Activated naive CD4-positive, alpha-beta T cell (primary cell): ENCODE measurements at places on chromosomes 12 and 14.

- no peak for DNase-seq
Observed at GRCh38 chr14:89327771-89328212, 89.2 kb downstream of the FOXN3 start.

DNA sequence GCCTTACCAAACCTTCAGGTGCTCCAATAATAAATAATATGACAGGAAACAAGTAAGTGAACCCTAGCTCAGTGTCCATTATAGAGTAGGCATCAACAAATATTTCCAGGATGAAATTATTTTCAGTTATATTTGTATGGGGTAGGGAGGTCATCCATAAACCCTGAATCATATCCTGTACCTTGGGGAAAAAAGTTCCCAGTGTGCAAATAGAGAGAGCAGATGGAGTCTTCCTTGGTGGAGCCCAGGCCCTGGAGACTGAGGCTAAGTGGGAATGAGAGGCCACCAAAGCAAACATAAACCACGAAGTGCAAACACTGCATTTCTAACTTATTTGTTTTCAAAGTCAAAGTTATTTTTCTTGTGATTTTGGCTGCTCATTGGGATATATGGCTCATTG lies 8.5 kb upstream of the ERP27 start:
- DNase-seq, result no peak

DNA sequence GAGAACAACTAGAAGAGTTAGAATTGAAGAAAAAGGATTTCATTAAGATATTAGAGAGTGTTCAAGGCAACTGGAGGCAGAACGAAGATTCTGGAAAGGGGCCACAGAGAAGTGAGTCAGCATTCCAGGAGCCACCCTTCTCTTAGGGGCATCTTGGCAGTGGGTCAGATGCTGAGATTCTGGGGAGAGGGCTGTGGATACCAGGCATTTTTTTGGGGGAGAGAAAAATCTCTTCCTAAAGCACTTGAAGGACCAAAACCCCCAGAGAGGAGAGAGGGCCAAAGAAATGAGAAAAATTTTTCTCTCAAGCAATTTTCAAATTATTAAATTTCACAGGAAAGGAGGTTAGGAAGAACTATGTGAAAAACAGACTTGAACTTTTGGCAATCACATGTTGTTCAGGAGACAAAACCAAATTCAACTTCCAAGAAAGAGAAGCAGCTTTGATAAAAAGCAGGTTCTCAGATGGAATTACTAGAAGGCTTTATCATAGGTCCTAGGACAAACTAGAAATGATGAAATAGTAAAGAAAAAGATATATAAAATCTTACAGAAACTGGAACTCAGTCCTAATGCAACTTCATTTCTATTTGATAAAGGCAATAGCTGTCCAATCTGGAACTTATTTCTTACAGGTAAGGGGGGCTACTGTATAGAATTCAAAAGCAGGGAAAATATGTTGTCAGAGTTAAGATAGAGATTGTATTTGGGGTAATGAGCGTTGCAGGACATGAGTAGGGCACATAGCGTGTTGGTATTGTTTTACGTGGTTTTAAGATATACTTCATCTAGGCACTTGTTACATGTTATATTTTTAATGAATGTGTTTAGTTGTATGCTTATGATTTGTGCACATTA lies 1.1 kb upstream of the CLEC2D start:
- no peak for DNase-seq

- DNase-seq, result no peak
Observed at GRCh38 chr14:63761351-63762117, 33.7 kb upstream of the SGPP1 start.

GRCh38 chr12:2284321-2284813 lies 231.6 kb downstream of the CACNA1C start:
- no peak for DNase-seq

GRCh38 chr14:56199095-56199981 lies 81.1 kb downstream of the PELI2 start:
- DNase-seq, result no peak

GRCh38 chr12:132639956-132640520 lies 21.5 kb downstream of the P2RX2 start:
- no peak for DNase-seq

GRCh38 chr12:76560086-76560491 lies 518 bp upstream of the OSBPL8 start:
- DNase-seq, result no peak
